GM20000 (cell line): ENCODE measurements at places on chromosomes 4 and X.

DNA sequence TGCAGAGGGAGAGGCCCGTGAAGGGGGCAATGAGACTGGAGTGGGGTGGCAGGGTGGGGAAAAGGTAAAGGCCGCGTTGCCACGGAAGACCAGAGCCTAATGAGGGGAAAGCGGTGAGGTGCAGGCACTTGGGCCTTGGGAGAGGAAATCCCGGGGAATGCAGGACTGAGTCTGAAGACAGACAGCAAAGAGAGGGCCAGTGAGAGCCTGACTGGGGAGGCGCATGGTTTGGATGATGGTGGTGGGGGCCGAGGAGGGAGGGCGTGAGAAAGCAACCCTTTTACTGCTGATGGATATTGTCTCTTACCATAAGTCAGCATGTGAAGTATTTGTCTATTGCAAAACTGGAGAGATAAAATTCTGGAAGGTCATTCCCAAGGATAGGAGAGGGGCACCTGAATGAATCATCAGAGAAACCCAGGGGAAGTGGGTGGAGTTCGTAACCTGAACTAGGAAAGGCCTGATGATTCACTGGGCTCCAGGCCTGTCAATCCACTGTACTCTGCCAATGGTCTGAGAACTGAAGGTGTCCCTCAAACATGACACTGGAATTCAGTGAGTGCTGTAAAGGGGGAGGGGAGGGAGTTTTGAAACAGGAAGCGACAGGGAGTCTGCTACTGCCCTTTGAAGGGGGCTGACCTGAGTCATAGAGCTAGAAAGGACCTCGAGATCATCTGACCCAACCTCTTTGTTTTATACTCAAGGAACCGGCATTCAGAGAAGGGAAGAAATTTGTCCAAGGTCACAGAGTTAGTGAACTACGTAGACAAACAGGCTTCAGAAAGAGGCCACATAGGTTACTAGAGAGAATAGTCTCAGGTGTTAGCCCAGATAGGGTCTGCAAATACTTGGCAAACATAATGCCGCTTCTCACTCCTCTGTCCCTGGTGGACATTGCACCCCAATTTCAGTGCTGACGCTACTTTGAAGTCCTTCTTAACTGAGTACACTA lies 52.2 kb downstream of the NALF2 start:
- no peak for DNase-seq

DNA sequence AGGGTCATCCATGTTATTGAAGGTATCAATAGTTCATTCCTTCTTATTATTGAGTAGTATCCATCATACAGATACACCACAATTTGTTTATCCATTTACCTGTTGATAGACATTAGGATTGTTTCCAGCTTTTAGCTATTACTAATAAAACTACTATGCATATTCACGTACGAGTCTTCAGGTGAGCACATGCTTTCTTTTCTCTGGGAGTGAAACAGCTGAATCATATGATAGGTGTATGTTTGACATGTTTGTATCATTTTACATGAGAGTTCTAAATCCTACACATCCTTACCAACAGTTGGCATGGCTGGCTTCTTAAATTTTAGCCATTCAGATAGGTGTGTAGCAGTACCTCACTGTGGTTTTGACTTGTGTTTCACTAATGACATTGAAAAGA lies 556.6 kb upstream of the DIPK2B start:
- no peak for DNase-seq

DNA sequence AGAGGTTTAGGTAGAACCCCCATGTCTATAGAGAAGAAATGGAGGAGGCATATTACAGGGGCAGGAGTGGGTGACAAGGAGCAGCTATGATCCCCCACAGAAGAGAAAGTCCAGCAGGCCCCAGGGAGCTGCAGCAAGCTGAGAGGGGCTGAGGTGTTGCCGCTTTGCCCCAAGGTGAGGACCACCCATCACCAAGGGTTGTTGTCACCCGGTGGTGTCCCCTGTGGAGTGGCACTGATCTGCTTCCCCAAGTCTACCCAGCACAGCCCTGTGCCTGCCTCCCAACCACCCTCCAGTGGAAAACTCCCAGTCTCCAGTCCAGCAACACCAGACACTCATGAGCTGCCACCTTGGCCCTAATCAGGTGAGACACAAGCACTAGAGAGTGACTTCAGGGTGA lies 149.3 kb upstream of the NOCT start:
- no peak for DNase-seq

DNA sequence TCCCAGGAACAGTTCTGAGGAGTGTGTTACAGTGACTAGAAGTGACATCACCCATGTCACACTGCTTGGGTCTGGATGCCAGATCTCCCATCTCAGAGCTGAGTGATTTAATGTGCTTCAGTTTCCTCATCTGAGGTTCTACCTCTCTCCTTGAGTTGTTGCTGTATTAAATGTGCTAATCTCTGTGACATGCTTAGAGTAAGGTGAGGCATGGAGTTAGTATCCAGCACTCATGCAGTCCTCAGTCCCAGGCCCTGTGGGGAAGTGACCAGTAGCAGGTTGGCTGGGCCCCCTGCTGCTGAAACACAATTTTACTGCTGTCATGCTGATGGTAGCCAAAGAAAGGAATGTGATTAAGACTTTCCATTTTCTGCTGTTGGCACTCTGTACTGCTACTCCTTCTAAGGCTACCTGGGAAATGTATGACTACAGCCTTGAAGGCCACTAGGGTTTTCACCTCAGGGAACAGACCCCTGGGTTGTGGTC lies 639.6 kb downstream of the MID1IP1 start:
- DNase-seq, result no peak

- DNase-seq, result no peak
Measured at GRCh38 chrX:115494161-115494560, 66.8 kb upstream of the PLS3 start.

DNA sequence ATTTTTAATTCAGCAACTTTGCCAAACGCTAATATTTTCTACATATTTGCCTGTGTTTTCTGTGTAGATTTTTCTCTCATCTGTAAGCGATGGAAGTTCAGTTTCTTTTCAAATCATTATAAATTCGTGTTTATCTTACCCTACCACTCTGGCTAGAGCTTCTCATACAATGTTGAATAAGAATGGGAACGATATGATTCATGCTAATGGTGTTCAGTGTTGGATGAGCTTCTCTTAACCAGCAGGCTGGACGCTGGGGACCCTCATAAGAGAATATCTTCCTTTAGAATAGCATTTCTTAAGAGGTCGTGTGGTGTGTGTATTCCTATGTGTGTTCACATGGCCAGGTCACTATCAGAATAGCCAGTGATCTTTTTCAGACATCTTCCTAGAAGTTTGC lies 31.0 kb downstream of the NSDHL start:
- DNase-seq, result no peak

GRCh38 chr4:117987464-117987863 lies 46.8 kb upstream of the NDST3 start:
- DNase-seq, result no peak

- no peak for DNase-seq
Measured at GRCh38 chr4:163448540-163449203, 24.9 kb downstream of the TKTL2 start.

DNA sequence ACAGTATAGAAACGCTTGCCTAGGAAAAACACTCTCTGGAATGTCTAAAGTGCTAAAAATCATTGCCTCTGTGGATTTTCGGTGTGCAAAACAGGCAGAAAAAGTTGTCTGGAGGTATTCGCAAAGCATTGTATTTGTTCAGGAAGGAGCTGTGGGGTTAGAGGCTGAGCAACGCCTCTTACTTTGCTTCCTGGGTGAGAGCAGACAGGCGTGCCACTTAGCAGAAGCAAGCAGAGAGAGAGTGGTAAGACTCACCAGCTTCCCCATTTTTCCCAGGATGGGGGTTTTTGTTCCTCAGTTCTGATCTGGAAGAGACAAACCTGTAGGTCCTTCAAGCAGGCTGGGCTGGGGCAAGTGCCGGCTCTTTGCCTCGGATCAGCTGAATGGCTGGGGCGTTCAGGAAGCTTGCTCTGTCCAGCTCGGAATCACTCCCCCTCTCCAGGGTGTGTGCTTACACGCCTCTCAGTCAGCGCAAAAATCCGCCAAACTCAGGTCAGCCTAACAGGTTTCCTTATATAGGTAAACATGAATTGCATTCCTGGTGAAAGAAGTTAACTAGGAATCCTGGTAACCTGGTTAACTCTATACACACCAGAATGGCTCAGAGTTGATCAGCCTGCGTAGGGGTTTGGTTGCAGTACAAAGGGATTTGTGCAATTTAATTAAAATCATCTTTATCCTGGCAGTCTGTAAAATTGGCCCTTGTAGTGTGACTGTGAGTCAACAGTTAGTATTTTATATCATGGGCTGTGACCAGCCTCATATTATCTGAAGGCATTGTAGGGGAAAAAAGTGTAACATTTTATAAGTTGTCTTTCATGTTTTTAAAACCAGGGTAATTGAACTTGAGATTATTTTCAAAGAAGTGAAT lies 213.1 kb upstream of the MID1 start:
- no peak for DNase-seq

DNA sequence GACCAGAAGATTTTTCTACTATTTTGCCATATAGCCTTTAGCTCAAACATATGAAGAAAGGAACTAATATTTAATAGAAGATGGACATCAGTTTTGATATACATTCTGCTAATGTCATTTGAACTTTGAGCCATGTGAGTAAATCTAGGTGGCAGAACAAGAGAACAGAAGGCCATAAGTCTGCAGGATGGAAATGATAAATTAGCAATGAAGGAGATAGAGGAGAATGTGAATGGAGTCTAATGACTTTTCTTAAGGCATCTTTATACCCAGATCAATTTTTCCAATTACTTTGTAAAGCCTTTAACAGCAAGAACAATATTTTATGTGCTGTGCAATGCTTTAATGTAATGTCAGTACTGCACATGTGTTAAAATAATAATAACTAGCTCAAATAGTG lies 30.1 kb upstream of the ALG13 start:
- no peak for DNase-seq

DNA sequence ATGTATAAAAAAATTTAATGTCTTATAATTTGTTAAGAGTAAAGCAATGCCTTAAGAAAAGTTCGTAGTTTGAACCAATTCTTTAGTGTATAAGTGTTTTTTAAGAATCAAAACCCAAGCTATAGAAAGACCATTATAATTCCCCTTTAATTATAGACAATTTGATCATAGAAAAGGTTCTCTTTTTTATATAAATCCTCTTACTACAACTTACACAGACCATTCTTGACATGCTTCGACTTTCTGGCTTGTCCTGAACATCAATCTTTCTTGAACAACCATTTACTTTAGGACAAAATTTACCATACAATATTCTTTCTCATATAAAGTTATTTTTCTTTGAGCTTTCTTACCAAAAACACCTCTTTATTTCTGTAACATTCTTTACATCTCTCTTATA lies 330.5 kb upstream of the SPANXN1 start:
- no peak for DNase-seq

DNA sequence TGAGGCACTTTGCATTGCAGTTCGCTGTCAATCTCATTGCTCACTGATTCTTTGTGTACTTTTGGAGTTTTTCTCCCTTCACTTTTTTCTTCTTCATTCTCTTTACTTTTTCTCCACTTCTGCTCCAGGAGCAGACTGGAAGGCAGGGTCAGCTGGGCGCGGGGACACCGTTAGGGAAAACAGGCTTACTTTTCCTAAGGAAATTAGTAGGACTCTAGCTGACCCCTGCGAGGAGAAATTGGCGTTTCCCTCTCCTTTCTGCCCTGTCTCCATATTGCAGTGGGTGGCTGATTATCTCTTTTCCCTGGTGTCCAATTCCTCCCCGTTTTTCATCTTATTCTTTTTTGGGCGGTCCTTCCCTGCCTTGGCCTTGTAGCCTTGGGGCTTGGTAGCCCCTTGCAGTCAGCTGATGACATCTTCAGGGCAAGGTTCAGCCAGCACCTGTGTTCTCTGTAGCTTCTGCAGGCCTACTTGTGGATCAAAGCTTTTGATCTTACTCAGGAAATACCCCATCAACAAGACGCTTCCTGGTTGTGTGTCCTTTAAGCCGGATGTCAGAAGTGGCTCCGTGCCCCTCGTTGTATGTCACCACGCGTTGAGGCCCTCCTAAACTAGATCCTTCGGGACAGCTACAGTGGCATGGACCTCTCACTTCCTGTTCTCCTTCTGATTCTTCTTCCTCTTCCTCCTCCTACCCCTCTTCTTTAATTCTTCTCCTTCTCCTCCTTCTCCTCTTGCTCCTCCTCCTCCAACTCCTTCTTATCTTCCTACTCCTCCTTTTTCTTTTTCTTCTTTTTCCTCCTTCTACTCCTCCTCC lies 36.1 kb downstream of the NBDY start:
- DNase-seq, result peak; percentile 63

DNA sequence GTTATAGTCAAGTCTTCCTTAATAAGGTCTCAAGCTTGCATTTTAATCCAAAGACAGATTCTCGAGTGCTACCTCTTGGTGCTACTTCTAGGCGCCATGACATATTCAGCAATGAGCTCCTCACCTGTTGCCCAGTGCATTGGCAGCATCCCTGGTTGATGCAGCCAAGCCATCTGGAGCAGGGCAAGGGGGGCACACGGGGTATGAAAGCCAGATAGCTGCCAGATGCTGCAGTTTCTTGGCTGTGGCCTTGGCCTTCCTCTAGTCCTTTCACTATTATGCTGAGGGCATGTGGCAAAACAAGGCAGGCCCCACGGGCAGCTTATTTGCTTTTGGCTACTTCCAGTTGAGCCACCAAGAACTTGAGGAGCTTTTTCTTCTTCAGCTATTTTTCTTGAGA lies 168.6 kb upstream of the PGRMC2 start:
- DNase-seq, result no peak

- DNase-seq, result no peak
Measured at GRCh38 chrX:115023811-115024210, 6.4 kb upstream of the IL13RA2 start.

DNA sequence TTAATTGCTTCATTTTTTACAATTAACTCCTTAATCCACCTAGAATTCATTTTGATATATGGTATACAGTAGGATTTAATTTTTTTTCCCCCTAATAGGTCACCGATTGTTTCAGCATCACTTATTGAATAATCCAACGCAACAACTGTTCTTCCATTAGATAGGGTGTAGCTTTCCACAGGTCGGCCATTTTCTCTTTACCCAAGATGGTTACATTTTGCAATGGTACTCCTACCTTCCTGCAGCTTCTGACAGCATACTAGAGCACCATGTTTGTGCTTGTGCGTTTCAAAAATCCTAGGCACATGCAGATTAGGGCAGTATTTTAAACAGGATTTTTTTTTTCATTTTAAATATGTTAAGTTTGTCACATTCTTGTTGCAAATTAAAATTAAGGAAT lies 2.3 kb downstream of the LINC00632 start:
- DNase-seq, result no peak

DNA sequence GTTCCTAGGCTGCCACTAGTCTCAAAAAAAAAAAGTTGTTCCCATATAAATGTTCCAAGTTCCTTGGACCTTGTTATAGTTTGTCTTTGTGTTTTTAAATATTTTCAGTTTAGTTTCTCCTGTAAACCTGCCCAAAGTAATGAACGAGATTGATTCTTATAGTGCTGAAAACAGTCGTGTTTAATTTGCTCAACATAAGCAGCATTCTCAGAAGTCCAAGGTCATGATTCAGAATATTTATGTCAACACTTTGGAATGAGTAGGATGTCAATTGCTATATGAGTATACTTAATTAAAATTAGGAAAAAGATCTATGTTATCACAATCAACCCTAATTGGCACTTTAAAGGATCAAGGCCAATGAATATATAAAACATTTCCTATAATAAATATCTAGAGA lies 510.9 kb downstream of the PPP4R3C start:
- DNase-seq, result no peak

GRCh38 chrX:48761674-48762471 lies at the start of gene GLOD5:
Gene GLOD5 (plus strand): TSS chrX:48761747. CDS start chrX:48761791, 44 bp downstream.
- no peak for DNase-seq

- peak; percentile 32 for DNase-seq
Measured at GRCh38 chr4:42995343-42995944, 102.9 kb downstream of the GRXCR1 start.
